ENCODE measurements at places on chromosomes 5 and 9.

GRCh38 chr5:40601198-40601868, 78.4 kb upstream of the PTGER4 start:
- no peaks in the 10 kb centered on the region for H3K36me3 ChIP-seq
- H3K4me1 ChIP-seq, result peaks cover 8% of the 10 kb centered on the region
- no peak overlapping the region for H3K4me3 ChIP-seq
- no peak for DNase-seq
- H3K27me3 ChIP-seq, result no peaks in the 10 kb centered on the region
- H3K27ac ChIP-seq, result no peak overlapping the region

- H3K4me3 ChIP-seq, result peak overlapping the region; percentile 72
- peak overlapping the region; percentile 62 for H3K27ac ChIP-seq
- no peaks in the 10 kb centered on the region for H3K36me3 ChIP-seq
These were observed 19.4 kb upstream of the RNF130 start for GRCh38 chr5:180090769-180091546.

DNA sequence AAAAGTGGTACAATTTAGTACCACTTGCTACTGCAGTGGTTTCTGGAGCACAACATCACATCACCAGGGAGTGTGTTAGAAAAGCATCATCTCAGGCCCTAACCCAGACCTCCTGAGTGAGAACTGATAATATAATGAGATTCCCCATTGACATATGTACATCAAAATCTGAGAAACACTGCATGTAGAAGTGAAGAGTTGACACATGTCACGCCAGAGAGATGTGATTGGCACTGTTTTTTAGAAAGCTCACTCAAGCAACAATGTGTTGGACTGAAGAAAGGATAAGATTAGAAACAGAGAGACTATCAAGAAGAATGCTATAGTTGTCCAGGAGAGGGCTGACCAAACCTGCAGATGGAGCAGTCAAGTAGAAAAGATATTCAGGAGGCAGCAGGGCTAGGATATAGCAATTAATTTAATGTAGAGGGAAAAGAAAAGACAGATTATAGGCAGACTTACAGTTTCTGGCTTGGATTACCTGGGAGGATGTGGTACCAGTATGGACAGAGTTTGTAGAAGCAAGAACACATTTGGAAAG, 324.4 kb upstream of the ADAMTSL1 start:
- H3K27me3 ChIP-seq, result no peaks in the 10 kb centered on the region
- no peaks in the 10 kb centered on the region for H3K4me1 ChIP-seq
- no peaks in the 10 kb centered on the region for H3K36me3 ChIP-seq
- DNase-seq, result no peak
- no peak overlapping the region for H3K4me3 ChIP-seq
- H3K27ac ChIP-seq, result no peak overlapping the region

GRCh38 chr9:86829496-86830046, 117.7 kb downstream of the GAS1 start:
- H3K4me1 ChIP-seq, result no peaks in the 10 kb centered on the region
- DNase-seq, result no peak
- no peak overlapping the region for H3K4me3 ChIP-seq
- H3K27me3 ChIP-seq, result no peaks in the 10 kb centered on the region
- no peak overlapping the region for H3K27ac ChIP-seq

GRCh38 chr5:14505310-14506139, 76.1 kb upstream of the OTULINL start:
- peaks cover 83% of the 10 kb centered on the region for H3K36me3 ChIP-seq
- no peak for DNase-seq
- H3K27ac ChIP-seq, result no peak overlapping the region
- peaks cover 12% of the 10 kb centered on the region for H3K4me1 ChIP-seq
- no peaks in the 10 kb centered on the region for H3K27me3 ChIP-seq
- H3K4me3 ChIP-seq, result no peak overlapping the region

DNA sequence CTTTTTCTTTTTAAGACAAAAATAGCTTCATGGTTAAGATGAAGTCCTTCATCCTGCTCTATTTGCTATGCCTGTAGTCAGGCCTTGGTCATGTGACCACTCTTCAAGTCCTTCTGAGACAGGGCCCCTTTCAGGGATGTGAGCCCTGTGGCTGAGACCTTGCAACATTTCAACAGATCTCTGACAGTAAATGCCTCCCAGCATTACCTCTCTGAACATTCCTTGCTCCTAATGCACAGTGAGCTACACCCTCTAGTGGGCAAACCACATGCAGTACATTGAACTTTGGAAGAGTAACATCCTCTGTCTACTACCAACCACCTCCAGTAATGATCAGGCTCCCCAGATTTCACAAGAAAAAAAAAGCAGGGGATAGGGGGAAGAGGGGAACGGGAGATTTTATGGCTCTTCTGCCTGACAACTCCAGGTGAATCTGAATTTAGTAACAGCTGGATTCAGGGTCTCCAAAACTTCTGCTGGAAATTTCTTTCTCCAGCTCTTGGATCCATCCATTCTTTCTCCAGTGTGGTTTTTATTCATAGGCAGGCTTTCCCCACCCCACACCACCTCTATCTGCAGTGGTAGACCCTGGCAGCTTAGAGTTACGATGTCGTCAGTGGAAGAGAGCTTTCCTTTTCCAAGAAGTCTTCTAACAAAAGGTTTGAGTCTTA, 8.9 kb upstream of the FBXO38 start:
- H3K27ac ChIP-seq, result no peak overlapping the region
- H3K36me3 ChIP-seq, result peaks cover 16% of the 10 kb centered on the region
- no peak overlapping the region for H3K4me3 ChIP-seq
- no peak for DNase-seq

- H3K27ac ChIP-seq, result no peak overlapping the region
- H3K36me3 ChIP-seq, result no peaks in the 10 kb centered on the region
- H3K4me1 ChIP-seq, result no peaks in the 10 kb centered on the region
- H3K27me3 ChIP-seq, result peaks cover 5% of the 10 kb centered on the region
These were observed 306.8 kb downstream of the SPOCK1 start for GRCh38 chr5:137192293-137192743.

DNA sequence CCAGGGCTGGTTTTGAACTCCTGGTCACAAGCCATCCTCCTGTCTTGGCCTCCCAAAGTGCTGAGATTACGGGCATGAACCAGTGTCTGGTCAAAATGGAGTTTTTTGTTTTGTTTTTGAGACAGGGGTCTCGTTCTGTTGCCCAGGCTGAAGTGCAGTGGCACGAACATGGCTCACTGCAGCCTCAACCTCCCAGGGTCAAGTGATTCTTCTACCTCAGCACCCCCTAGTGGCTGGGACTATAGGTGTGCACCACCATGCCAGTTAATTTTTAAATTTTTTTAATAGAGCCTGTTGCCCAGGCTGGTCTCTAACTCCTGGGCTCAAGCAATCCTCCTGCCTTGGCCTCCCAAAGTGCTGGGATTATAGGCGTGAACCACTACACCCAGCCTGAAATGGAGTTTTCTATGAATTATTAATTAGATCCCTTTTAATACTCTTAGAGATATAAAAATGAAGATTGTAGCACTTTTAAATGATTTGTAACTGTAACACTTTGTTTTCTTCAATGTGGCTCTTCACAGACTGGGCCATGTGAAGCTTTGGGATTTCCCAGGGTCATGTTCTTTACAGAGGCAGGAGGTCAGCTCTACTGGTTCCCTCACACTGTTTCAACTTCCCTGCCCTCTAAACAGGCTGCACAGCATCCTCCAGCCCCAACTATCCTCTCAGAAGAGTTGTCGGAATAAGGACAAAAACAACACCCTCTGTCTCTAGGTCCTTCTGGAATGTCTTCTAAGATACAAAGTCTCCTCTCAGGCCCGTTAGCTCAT, 32.7 kb upstream of the SPARC start:
- H3K27me3 ChIP-seq, result no peaks in the 10 kb centered on the region
- no peak overlapping the region for H3K4me3 ChIP-seq
- no peak for DNase-seq
- H3K36me3 ChIP-seq, result no peaks in the 10 kb centered on the region

DNA sequence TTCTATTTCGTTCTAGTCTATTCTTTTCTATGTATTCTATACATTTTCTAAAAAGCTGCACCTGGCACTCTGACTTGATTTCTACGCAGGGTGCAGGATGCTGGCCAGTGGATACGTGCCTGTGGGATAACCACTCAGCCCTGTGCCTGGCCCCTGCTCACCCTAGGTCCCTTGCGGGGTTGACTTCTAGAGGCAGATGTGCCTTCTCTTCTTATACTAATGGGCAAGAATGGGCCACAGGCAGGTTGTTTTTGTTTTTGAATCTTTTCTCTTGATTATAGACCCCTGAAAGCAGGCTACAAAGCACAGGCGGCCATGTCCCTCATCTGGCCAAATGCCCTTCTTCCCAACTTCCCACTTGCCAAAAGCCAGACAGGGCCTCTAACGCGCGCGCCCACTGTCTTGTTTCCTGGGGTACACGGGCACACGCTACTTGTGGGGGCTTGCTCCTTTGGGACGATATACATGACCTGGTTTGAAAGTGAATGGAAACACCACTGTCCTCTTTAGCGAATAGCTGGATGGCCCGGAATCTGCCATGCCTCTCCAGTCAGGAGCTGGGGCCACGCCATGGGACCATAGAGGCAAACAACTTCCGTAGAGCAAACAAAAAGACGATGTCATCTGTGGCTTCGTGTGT, 162.7 kb upstream of the IRX2 start:
- H3K27me3 ChIP-seq, result peaks cover 28% of the 10 kb centered on the region
- no peaks in the 10 kb centered on the region for H3K4me1 ChIP-seq
- no peak overlapping the region for H3K27ac ChIP-seq
- H3K36me3 ChIP-seq, result no peaks in the 10 kb centered on the region
- no peak for DNase-seq
- H3K4me3 ChIP-seq, result no peak overlapping the region

DNA sequence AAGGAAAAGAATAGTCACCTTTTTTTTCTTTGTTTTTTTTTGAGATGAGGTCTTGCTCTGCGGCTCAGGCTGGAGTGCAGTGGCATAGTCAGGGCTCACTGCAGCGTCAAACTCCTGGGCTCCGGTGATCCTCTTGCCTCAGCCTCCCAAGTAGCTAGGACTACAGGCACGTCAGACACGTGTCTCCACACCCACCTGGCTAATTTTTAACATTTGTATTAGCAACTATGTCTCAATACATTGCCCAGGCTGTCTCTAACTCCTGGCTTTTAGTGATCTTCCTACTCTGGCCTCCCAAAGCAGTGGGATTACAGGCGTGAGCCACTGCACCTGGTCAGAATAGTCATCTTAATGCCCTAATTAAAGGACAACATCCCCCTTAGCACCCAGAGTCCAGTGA, 54.4 kb upstream of the CTSL start:
- H3K4me1 ChIP-seq, result no peaks in the 10 kb centered on the region
- no peak for DNase-seq
- H3K4me3 ChIP-seq, result no peak overlapping the region
- H3K36me3 ChIP-seq, result no peaks in the 10 kb centered on the region
- H3K27ac ChIP-seq, result no peak overlapping the region
- no peaks in the 10 kb centered on the region for H3K27me3 ChIP-seq

GRCh38 chr5:75052192-75053053, at the start of gene GCNT4:
TSS of gene GCNT4 (minus strand) at chr5:75052558. CDS start at chr5:75030037, 22,521 bp downstream.
- H3K36me3 ChIP-seq, result no peaks in the 10 kb centered on the region
- DNase-seq, result peak; percentile 54
- H3K4me3 ChIP-seq, result peak within 1 kb of the TSS; percentile 88
- H3K4me1 ChIP-seq, result peaks cover 49% of the 10 kb centered on the region
